Fibroblast of skin of left quadriceps (primary cell): ENCODE measurements at places on chromosomes 6 and 20.
A peak's percentile ranks its signal among the peaks of the same experiment; 100 is the strongest.

- no peak for DNase-seq
These were observed 62.7 kb downstream of the SLC24A3 start for GRCh38 chr20:19275038-19275629.

DNA sequence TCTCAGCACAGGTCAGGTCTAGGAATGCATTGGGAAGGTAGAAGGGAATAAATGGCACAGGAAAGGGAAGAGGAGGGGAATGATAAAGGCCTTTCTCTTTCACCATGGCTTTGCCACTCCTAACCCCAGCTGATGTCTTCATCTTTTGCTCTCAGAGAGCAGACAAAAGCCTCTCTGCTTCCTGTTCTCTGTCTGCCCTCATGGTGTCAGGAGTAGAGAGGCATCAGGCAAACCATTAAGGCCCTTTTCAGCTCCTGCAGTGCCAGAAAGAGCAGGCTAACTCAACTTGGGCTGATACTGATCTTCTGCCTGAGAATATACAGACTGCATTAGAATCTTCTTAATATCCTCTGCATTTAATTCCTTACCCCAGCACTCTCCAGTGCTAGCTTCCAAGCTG lies 48.0 kb upstream of the STXBP5 start:
- DNase-seq: no peak

DNA sequence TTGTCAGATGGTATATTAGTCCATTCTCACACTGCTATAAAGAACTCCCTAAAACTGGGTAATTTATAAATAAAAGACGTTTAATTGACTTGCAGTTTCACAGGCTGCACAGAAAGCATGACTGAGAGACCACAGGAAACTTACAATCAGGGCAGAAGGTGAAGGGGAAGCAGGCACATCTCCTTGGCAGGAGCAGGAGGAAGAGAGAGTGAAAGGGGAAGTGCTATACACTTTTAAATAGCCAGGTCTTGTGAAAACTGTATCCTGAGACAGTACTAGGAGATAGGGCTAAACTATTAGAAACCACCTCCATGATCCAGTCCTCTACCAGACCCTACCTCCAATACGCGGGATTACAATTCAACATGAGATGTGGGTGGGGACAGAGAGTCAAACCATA lies 193.9 kb upstream of the KCNG1 start:
- DNase-seq: no peak

- DNase-seq: peak; percentile 68
These were observed at the start of gene PHF1 for GRCh38 chr6:33410711-33411631. PHF1 (plus strand) TSS chr6:33411014; CDS start chr6:33412264, 1,250 bp downstream.

- no peak for DNase-seq
These were observed 73.9 kb downstream of the BACH2 start for GRCh38 chr6:90222724-90223198.

DNA sequence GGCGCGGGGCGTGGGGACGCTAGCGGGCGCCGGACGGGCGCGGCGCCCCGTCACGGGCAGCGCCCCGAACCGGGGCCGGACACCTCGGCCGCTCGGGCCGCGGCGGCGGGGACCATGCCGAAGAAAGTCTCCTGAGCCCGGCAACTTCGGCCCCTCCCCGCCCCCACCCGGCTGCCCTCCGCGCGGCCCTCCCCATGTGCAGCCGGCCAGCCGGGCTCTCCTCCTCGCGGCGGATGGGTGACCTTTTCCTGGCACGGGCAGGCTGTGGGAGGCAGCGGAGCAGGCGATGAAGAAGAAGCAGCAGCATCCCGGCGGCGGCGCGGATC lies 278 bp downstream of the UST start:
- no peak for DNase-seq

GRCh38 chr20:4637081-4637797 lies 84.5 kb upstream of the PRND start:
- peak; percentile 33 for DNase-seq

DNA sequence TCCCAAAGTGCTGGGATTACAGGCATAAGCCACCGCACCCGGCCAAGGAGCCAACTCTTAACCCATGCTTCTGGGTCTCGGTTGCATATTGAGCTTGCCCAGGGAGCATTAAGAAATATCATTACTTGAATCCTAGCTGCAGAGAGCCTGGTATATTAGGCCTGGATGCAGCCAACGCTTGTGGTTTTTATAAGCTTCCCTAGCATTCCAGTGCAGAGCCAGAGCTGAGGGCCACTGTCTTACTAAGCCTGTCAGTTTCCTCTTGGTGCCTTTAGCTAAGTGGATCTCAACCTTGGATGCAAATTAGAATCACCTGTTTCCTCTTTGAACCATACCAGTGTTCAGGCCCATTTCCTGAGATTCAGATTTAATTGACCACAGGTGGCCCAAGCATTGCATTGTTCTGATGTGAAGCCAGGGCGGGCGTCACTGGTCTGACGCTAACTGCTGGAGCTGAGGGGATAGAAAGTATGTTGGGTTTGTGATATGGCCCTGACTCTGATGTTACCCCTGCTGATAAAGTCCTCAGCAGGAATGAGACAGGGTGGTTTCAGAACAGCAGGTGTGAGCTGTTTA lies 76.3 kb downstream of the BTBD3 start:
- peak; percentile 69 for DNase-seq

- no peak for DNase-seq
These were observed 56.1 kb upstream of the APCDD1L start for GRCh38 chr20:58571356-58571692.

DNA sequence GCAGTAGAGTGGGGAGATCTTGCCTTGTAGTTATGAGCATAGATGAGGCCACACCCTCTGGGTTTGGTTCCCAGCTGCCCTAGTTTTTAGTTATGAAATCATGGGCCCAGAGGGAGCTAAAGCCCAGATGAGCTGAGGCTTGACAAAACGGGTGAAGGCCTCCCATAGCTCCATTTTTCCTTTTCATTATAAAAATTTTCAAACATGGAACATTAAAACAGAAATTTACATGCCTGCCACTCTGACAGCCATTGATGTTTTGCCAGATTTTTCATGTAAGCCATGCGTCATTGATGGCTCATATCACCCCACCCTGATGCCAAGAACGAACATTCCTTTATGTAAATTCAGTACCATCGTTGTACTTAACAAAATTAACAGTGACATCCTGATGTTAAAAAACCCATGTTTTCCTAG lies 67.9 kb downstream of the IGF2R start:
- DNase-seq: peak; percentile 40

DNA sequence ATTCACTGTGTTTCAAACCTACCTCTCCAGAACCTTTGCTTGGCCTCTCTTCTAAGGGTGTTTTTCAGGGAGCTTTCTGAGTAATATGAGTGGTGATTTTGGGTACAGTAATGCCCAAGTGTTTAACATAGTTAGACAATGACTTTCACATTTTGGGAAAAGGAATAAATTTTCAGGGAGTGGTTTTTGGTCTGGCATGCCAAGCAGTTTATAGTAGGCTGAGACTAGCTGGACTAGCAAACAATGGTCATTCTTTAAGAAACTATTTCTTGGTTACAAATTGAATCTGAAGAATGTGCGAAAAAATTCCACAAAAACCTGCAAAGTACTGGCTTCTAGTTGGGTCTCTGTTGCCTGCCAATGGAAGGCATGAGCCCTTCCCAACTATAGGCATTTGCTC lies 15.4 kb downstream of the FNDC1 start:
- no peak for DNase-seq

DNA sequence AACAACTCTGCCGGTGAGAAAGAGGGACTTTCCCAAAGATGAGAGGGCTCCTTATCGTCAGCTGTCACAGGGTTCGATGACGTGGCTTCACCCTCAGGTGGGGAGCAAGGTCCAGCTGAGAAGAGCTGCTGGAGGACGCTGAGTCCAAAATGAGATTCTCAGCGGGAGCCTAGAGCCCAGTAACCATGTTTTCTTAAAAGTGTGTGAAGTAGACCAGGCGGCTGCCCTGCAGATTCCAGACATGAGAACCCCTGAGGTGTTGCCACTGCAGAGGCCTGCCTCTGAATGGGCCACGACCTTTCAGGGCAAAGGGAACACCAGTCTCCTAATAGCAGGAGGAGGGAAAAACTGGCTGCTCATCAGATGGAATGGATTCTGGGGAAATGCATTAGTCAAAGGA lies 375.1 kb downstream of the BTBD9 start:
- no peak for DNase-seq
